ENCODE measurements at places on chromosomes 7 and 10.

DNA sequence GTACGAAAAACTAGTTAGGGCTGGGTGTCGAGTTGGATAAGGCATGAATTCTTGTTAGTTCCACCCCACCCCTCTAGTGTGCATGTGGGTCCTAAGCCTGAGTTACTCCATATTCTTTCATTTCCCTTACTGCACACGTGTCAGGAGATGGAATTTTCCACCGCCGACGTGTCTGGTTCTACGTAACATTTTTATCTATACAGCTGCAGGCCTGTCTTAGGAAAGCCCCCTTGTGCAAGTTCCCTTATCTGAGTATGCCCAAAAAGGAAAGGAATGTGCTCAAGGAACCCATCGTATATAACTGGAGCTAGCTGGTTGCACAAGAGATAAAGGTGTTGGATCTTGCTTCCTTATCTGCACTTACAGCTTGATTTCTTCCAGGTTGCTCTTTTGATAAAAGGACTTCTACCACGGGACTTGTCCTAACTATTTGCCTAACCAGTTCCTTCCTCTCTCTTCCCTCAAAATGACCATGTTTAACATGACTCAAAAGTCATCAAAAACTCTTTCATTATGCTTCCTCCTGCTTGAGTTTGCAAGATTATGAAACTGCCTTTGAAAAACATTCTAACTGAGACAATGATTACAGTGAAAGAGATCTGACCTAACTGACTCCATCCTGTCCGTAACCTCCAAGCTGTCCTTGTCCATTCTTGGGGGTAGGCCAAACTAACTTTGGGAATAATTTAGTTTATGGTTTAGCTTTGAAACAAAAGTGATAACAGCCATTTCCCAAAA, 181.4 kb downstream of the AKR1D1 start:
- DNase-seq: no peak

DNA sequence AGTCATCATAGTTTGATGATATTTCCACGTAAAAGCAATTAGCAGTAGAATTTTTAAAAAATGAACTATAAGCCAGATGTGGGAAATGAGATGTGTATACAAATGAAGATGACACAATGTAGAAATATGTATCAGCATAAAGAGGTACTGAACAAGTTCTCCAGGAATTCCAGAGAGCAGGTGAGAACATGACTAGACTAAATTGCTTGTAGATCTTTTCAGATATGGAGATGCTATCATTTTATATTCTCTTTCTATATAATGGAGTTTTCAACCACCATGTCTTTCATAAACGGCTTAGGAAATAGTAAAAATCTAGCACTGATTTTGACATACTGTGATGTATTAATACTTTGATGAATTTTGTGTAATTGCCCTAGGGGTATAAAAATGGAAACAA, 130.9 kb downstream of the SEMA3D start:
- no peak for DNase-seq

- no peak for DNase-seq
These were observed 273.9 kb upstream of the ADARB2 start for GRCh38 chr10:2011106-2011716.

DNA sequence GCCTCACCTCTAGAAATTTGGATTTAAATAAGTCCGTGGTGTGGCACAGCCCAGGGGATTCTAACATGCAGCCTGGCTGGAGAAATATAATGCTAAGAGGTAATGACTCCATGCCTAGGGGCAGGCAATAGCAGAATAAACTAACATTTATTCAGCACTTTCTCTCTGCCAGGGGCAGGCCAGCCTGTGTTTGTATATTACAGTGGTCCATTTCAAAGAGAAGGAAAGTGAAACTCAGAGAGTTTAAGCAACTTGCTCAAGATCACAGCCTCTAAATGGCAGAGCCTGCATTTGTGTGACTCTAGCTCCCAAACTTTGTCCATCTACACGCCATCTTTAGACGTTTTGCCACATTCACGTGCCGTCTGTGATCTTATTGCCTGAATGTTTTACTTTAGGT, 6.7 kb upstream of the LRRC18 start:
- DNase-seq: no peak

DNA sequence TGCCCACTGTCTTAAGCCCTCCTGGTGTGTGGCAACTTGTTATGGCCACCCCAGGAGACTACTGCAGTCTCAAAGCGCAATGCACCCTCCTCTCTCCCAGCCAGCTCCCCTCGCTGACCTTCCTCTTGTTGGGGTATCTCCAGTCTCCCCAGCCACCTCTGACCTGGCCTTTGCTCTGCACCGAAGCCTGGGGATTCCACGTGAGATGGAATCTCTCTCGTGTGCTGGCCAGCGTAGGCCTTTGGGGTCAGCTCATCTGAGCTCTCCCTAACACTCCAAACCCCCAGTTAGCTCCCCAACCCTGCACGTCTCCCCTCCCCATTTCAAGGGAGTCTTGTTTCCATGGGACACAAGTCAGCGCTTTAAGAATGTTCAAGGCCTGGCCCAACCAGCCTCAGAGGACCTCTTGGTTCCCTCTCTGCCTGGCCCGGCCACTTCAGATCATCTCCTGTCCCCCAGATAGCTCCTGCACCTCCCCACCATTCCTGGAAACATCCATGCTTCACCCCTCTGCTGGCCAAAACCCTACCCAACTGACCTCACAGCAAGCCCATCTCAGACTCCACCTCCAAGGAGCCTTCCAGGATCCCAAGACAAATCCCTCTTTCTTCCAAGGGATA, 11.2 kb downstream of the ITPRIP start:
- no peak for DNase-seq

DNA sequence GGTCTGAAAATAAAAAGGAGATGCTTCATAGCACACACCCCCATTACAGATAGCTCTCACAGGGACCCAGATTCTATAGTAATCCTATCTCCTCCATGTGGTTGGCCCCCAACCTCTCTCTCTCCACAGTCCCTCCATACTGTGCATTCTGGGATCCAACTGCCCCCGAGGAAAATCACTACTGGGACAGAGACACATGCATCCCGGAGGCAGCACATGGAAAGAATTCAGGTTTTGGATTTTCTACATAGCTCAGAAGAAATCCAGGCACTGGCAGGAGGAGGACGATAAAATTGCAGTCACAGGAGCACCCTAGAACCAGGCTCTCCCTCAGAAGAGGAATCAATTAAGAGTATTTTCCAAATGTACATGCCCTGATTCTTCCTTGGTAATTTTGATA, 239.5 kb downstream of the ELMO1 start:
- no peak for DNase-seq

- DNase-seq: no peak
These were observed 84.2 kb downstream of the FANK1 start for GRCh38 chr10:125980521-125981035.

- no peak for DNase-seq
These were observed 65.3 kb upstream of the CAMK2B start for GRCh38 chr7:44390701-44391100.

- DNase-seq: no peak
These were observed 31.9 kb downstream of the PAPSS2 start for GRCh38 chr10:87691506-87692070.

GRCh38 chr7:131342864-131343442, 15.3 kb downstream of the MKLN1 start:
- DNase-seq: no peak

DNA sequence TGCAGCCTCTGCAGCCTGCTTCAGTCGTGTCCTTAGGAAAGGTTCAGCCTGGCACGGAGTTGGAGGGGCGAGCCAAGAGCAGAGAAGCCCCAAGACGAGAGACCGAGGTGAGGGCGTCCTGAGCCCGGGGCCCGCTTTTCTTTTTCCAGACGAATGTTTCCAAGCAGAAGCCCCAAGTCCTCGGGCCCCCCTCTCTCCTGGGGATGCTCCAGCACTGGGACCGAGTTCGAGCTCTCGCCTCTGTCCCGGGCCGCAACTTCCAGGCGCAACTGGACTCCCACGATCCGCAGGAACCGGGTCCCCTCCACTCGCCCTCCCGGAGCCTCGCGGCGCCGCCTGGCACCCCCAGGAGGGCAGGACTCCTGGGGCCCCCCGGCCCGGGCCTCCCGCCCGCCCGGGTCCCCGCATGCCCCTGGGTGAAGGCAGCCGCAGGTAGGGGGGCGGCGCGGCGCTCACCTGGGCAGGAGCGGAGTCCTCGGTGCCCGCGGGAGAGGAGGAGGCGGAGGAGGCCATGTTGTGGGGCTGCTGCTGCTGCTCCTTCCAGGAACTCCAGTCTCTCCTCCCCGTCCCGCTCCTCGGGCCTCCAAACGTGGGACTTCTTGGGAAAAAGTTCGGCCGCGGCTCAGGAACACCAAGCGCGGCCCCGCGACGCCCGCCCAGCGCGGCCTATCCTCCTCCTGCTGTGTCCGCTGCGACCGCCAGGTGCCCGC, 45.3 kb upstream of the CDK1 start:
- peak; percentile 4 for DNase-seq

GRCh38 chr10:43392748-43393147, 16.2 kb downstream of the HNRNPF start:
- no peak for DNase-seq

DNA sequence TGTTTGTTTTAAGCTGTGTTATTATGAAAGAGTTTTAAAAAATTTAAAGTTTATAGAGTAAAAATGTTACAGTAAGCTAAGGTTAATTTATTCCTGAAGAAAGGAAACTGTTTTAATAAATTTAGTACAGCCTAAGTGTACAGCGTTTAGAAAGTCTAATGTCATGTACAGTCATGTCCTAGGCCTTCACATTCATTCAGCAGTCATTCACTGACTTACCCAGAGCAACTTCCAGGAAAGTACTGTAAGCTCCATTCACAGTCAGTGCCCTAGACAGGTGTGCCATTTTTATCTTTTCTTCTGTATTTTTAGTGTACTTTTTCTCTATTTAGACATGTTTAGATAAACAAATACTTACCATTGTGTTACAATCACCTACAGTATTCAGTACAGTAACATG, 126.8 kb downstream of the TPK1 start:
- DNase-seq: no peak

DNA sequence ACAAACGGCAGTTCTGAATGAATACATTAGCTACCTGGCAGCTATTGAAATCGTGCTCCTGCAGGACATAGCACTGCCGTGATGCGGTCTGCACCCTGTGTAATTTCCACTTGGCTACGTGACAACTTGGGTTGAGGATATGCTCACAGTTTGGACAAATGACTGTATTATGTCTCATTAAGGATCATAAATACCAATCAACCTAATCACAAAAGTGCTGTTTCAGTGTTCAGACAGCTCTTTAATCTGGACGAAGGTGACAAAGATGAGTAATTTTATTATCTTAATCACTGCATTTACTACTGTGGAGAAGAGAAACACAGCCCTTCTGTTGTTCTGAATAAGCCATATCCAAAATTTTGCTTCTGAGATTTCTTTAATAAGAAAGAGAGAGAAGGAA, 210.8 kb upstream of the PFKP start:
- DNase-seq: no peak

GRCh38 chr10:60384011-60384410, 5.7 kb downstream of the ANK3 start:
- no peak for DNase-seq
